IMR-90 (cell line): ENCODE measurements at places on chromosomes 7 and 10. TPM values are rescaled to one million over a fixed set of nuclear protein-coding genes. Genes with fewer than 3 reads are reported as not detected.

DNA sequence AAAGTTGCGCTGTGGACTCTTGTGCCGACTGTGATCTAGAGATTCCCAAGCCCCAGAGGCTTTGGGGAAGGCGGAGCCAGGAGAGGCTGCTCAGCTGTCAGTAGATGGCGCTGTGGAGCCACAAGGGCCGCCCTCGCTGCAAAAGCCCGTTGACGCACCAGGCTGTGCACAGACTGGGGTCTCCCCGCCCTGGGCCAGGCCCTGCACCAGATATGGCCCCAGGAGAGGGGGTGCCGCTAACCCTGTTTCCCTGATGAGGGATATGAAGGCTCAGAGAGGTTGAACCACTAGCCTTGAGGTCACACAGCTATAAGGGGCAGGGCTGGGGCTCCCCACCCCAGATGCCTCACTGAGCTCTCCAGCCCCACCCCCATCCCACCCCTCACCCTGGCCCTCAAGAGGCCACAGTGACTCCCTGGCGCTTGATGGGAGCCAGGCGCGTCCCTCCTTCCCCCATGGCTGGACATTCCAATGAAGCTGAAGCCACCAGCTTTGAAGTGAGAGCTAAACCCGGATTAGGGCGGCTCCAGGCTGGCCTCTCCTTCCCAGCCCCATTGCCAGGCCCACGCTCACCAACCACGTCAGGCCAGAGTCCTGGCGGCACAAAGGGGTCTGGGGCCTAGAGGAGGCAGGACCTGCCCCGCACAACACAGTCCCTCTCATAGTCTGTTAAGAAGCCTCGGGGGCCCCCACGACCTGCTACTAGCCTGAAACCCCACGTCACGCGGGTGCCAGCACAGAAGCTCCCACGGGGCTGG is 26.4 kb downstream of the MYL10 start:
- peak; percentile 67 for DNase-seq
- H3K36me3 ChIP-seq = no peaks in the 10 kb centered on the region
- H3K27ac ChIP-seq = no peak overlapping the region
- no peaks in the 10 kb centered on the region for H3K4me1 ChIP-seq

DNA sequence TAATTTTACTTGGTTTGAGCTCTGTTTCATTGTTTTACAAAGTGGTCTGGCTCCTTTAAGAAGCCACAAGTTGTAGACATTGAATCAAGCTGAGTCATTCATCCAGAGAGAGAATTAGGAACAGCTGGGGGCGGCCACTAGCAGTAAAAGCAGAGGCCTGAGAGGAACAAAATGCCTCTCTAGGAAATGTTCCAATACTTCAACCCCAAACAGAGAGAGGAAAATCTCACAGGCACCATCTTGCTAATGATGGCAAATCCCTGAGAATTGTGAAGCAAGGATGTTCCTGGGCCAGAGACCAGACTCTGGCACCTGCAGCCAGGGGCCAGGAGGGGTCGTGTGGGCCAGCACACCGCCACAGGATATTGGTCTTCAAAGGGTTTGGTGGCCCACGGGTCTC is 26.5 kb upstream of the TRIL start:
- H3K36me3 ChIP-seq = no peaks in the 10 kb centered on the region
- H3K27ac ChIP-seq = peak overlapping the region; percentile 94
- H3K4me1 ChIP-seq = peaks cover 22% of the 10 kb centered on the region
- no peaks in the 10 kb centered on the region for H3K27me3 ChIP-seq
- peak; percentile 85 for DNase-seq
- H3K4me3 ChIP-seq = no peak overlapping the region

DNA sequence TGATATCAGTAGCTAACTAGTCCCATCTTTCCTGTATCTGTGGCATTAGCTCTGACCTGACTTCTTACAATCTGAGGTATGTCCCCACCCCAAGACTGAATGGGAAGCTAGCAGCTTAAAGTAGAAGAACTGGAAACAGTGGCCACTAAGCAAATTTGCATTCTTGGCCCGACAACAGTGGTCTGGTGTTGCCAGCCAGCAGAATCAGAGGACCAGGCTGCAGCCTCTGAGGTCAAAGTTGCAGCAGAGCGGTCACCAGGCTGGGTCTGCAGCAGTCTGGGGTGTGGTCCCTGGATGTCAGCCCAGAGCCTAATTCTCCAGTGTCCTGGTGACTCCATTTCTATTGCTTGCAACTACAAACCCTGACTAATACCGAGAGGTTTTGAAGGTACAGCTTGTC is 26.3 kb downstream of the FAM107B start:
- H3K27me3 ChIP-seq = no peaks in the 10 kb centered on the region
- H3K4me3 ChIP-seq = no peak overlapping the region
- H3K4me1 ChIP-seq = peaks cover 4% of the 10 kb centered on the region; the same call in 1 of the 2 replicates
- no peaks in the 10 kb centered on the region for H3K36me3 ChIP-seq
- no peak for DNase-seq

DNA sequence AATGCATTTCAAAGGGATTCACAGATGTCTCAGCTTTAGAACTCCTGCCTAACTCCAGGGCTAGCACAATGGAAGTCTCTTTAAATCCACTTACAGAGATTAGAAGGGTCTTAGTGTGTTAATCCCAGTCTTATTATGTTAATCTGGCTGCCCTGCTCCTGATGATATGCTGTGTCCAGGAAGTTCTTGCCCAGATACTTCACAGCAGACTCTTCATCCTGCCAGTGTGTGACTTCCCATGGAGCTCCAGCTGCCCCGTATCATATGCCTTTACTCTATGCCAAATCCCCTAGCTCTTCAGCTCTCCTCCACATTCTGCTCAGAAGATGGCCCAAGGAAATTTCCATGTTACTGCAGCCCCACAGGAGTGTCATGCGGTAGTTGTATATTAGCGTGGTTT is 533.8 kb downstream of the GALNT17 start:
- no peak overlapping the region for H3K27ac ChIP-seq
- no peak overlapping the region for H3K4me3 ChIP-seq
- DNase-seq = no peak
- no peaks in the 10 kb centered on the region for H3K36me3 ChIP-seq

The LRRTM3 gene
- under 0.01 TPM in 1 of 2 replicates, not detected in the other for total RNA-seq

DNA sequence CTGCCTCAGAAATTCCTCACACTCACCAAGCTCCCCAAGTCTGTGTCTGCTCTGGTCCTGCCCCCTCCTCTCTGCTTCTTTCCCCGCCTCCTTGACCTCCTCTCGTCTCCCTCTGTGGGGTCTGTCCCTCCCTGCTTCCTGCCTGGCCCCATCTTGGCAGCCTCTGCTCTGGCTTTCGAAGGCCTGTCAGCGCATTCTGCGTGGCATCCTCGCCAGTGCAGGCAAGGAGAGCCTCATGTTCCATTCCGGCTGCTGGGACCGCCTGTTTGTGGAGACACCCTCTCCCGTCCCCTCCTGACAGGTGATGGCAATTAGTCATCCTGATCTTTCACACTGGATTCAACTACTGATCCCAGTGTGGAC is 51.7 kb upstream of the COL13A1 start:
- no peak overlapping the region for H3K4me3 ChIP-seq
- DNase-seq = no peak
- no peak overlapping the region for H3K27ac ChIP-seq
- no peaks in the 10 kb centered on the region for H3K36me3 ChIP-seq
- peaks cover 5% of the 10 kb centered on the region for H3K27me3 ChIP-seq

GRCh38 chr10:4825868-4826791 is at the start of gene AKR1E2:
TSS of gene AKR1E2 (plus strand) at chr10:4826207. CDS start at chr10:4826325, 118 bp downstream.
- H3K36me3 ChIP-seq = no peaks in the 10 kb centered on the region
- DNase-seq = peak; percentile 79
- H3K27me3 ChIP-seq = no peaks in the 10 kb centered on the region
- peak within 1 kb of the TSS; percentile 67 for H3K27ac ChIP-seq
- H3K4me3 ChIP-seq = peak within 1 kb of the TSS; percentile 48
- peaks cover 2% of the 10 kb centered on the region; the same call in 1 of the 2 replicates for H3K4me1 ChIP-seq

- H3K27ac ChIP-seq = no peak overlapping the region
- no peaks in the 10 kb centered on the region for H3K27me3 ChIP-seq
- H3K4me1 ChIP-seq = 0 out of 2 replicates have a peak, but pooled peaks cover 3% of the 10 kb centered on the region
- H3K36me3 ChIP-seq = peaks cover 18% of the 10 kb centered on the region; the same call in 1 of the 2 replicates
- no peak for DNase-seq
Observed at GRCh38 chr10:101615525-101616116, 27.5 kb downstream of the DPCD start.

DNA sequence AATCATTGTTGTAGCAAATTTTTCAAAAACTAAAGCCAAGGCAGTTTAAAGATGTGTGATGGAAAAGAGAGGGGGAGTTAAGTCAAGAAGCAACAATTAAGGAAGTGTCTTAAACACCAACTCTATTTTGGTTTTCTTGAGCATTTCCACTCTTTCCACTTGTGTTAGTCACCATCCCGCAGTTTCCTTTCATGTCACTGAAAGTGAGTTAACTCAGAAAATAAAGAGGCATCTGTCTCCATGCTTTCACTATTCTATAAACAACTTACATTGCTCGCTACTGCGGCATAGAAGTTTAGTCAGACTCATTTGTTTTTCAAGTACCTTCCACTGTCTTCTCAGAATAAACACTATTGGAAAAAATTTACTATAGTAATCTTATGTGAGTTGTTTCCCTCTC is 284.9 kb upstream of the SEMA3D start:
- H3K27ac ChIP-seq = no peak overlapping the region
- peak; percentile 86 for DNase-seq

- H3K4me1 ChIP-seq = no peaks in the 10 kb centered on the region
- no peak for DNase-seq
- H3K27ac ChIP-seq = no peak overlapping the region
Observed at GRCh38 chr7:123573896-123574467, 16.4 kb upstream of the NDUFA5 start.

GRCh38 chr10:98405422-98405821 is 9.6 kb downstream of the PYROXD2 start:
- H3K36me3 ChIP-seq = peaks cover 3% of the 10 kb centered on the region
- H3K4me3 ChIP-seq = no peak overlapping the region
- H3K27me3 ChIP-seq = no peaks in the 10 kb centered on the region

DNA sequence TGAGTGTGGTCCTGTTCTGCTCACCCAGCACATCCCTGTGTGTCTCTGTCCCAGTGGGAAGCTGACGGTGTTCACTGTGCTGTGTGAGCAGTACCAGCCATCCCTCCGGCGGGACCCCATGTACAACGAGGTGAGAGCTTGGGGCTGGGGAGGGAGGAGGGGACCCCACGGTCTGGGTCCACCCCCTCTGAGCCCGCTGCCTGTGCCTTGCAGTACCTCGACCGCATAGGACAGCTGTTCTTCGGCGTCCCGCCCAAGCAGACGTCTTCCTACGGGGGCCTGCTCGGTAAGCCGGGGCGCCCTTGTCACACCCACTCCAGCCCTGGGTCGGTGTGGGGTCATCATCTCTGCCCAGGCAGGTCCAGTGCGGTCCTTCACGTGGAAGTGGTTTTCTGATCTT is 17.3 kb downstream of the GET4 start:
- H3K4me3 ChIP-seq = no peak overlapping the region
- no peak for DNase-seq
- H3K4me1 ChIP-seq = no peaks in the 10 kb centered on the region
- no peak overlapping the region for H3K27ac ChIP-seq

DNA sequence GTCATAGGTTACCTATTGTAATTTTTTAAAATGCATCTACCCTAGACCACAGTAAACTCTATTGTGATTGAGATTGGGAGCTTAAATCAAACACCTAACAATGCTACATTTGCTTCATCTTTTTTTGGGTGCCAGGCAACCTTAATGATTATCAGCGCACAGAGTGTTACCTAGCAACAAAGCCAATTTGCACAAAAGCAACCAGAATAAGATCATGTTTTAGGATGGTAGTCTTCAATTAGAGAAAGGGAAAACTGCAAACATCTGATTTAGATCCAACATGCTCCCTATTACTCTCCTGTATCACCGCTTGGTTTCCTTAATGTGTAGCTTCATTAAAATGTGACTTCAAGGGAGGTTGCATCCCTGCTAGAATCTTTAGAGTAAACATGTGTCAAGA is 226.9 kb downstream of the ABCA13 start:
- H3K27me3 ChIP-seq = no peaks in the 10 kb centered on the region
- H3K27ac ChIP-seq = no peak overlapping the region
- no peak overlapping the region for H3K4me3 ChIP-seq
- DNase-seq = no peak
- H3K36me3 ChIP-seq = no peaks in the 10 kb centered on the region

GRCh38 chr7:151686826-151687225 is 167.1 kb upstream of the RHEB start:
- H3K36me3 ChIP-seq = no peaks in the 10 kb centered on the region
- no peaks in the 10 kb centered on the region for H3K27me3 ChIP-seq
- H3K27ac ChIP-seq = peak overlapping the region; percentile 86
- DNase-seq = no peak

- H3K27me3 ChIP-seq = no peaks in the 10 kb centered on the region
- no peak overlapping the region for H3K4me3 ChIP-seq
- no peaks in the 10 kb centered on the region for H3K4me1 ChIP-seq
Observed at GRCh38 chr10:73537288-73537687, 41.5 kb upstream of the PPP3CB start.

GRCh38 chr10:126052171-126052570 is 155.8 kb downstream of the FANK1 start:
- DNase-seq = no peak
- H3K27ac ChIP-seq = no peak overlapping the region
- H3K27me3 ChIP-seq = peaks cover 22% of the 10 kb centered on the region
- H3K4me3 ChIP-seq = no peak overlapping the region
- H3K4me1 ChIP-seq = no peaks in the 10 kb centered on the region

The WEE2 gene
- not detected in 2 replicates for total RNA-seq
